Renal cortical epithelial cell (primary cell): ENCODE measurements at places on chromosomes 16 and 17. TPM values are rescaled to one million over a fixed set of nuclear protein-coding genes. Genes with fewer than 3 reads are reported as not detected.

PTGES3L gene
- total RNA-seq = 0.20 and 2.4 TPM in 2 replicates

DPEP2 gene
- total RNA-seq = not detected in 2 replicates

PPY gene
- not detected in 2 replicates for total RNA-seq

IKZF3 gene
- under 0.01 and 0.17 TPM in 2 replicates for total RNA-seq

TAT gene
- total RNA-seq = not detected in 2 replicates

CHAD gene
- total RNA-seq = not detected in 2 replicates

DNA sequence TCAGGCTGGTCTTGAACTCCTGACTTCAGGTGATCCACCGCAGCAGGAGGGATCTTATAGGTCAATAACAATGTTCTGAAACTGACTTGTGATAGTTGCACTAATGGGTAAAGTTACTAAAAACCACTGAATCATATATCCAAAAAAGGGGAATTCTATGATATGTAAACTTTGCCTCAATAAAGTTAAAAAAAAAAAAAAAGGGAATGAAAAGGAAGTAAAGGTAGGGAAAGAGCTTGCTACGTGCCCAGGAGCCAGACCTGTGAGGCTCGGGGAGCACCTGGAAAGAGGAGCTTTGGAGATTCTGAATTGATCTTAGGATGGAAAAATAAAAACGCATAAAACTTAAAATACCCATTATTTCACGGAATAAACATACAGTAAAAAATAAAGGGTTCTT is 20.8 kb upstream of the TRAP1 start:
- DNase-seq = no peak

GRCh38 chr16:81006211-81006812 is 373 bp downstream of the CMC2 start:
- no peak for DNase-seq

GRCh38 chr17:76397687-76398522 is 13.5 kb downstream of the SPHK1 start:
- DNase-seq = peak; percentile 75

GRCh38 chr17:61736438-61736837 is 126.9 kb downstream of the BRIP1 start:
- peak; percentile 7 for DNase-seq

- DNase-seq = no peak
Measured at GRCh38 chr16:75272097-75272551, 20.7 kb upstream of the BCAR1 start.

GRCh38 chr17:27762527-27763305 is 37.6 kb downstream of the NOS2 start:
- peak; percentile 29 for DNase-seq

DNA sequence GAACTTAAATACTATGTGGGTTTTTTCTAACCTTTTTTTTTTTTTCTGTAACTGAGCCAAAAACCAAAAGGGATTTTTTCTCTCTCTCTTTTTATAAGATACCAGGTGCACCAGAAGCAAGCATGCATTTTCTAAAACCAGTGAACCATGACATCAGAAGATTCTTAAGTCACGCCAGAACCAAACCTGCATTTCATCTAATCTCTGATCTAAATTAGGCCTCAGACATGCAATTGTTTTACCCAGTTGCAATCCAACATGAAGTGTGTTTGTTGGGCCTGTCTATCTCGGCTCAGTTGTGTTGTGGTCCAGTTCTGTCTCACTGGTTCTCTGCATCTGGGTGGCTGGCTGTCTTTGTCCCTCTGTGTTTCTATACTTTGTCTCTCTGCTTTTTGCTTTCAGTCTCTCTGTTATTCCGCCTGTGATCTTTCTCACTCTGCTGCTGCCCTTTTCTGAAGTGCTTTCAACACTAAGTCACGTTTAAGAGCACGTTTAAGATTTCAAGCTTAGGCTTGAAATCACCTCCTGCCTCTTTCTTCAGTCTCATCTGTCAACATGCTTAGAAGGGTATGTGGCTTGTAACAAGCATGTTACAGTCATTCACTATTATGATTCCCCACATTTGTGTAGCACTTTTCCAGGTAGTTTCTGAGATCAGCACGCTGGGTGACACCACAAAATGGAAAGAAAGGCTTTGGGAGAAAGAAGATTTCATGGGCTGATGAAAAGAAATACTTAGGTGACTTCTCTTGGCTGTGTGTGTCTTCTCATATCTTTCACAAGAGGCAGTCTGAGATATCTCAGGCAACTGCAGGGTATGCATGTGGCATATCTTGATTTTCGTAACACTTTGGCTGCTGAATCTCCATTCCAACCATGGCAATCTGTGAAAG is 488.9 kb downstream of the SHISA9 start:
- peak; percentile 75 for DNase-seq

- DNase-seq = no peak
Measured at GRCh38 chr16:3640632-3641501, 13.6 kb upstream of the DNASE1 start.
